Non-pigmented ciliary epithelial cell (primary cell): ENCODE measurements at places on chromosomes 1 and 21.

DNA sequence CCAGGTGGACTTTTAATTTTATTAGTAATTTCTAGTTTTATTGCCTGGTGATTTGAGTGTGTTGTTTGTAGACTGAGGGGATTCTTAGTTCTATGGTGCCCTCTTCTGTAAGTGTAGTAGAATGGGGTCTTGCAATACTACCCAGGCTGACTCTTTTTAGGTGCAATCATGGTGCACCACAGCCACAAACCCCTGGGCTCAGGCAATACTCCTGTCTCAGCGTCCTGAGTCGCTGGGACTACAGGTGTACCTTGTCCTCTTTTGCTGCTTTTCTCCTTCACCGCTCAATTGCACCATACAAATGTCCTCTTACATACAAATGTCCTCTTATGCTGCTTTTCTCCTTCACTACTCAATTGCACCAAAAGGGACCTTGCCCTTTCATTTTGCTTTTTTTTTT lies 43.1 kb downstream of the SCP2 start:
- DNase-seq = no peak

DNA sequence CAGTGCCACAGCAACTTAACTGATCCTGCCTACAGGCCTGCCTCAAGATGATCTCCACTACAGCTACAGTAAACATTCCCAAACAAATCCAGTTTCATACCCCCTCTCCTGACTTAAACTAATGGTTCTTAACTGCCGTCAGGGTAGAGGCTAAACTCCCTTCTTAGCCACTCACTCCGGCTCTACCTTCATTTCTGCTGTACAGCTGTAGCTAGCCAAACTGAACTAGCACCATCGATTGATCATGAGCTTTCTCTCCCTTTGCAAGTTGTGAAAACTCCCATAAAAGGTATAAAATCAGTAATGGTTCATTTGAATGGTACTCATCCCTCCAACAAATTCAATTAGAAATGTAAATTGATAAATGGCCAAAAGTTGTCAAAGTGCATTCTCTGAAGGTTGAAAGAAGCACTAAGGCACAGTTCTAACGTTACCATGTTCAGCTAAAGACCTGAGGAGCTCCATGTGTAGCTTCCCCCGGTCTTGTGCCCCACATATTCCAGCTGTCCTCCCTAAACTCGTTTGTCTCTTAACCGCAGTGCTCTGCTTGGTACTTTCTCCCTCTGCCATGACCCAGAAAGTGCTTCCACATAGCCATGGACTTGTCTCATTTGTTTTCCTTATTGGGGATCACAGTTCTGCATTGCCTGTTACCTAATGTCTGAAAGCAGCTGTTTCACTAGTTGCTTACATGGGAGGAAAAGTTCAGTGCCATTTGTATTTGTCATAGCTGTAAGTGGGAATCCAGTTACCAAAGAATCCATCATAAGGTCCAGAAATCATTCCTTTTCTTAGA lies 49.8 kb downstream of the DHX9 start:
- DNase-seq = peak; percentile 26

DNA sequence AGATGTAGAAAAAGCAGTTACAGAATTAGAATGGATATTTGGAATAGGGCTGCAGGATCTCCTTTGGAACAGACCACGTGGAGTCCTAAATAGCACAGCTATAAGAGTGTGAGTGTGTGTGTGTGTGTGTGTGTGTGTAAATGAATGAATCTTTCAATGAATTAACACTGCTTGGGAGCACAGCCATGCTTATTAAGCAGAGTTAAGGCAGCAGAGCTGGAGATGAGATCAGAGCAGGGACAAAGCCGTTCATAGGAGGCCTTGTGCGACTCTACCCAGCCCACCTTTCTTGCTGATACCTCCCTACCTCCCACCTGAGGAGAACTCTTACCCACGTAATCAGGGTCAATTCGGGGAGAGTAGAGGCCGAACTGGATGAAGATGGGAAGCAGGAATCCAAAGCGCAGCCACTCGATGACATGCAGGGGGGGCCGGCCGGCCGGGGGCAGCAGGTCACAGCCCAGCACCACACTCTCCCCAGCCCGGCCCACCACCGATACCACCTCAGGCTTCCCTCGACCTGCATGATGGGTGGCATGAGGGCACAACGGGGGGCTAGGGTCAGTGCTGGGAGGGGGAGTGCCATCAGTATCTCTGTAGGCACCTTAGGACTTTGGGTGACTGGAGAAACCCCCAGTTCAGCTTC lies 2.7 kb downstream of the IGSF9 start:
- no peak for DNase-seq

DNA sequence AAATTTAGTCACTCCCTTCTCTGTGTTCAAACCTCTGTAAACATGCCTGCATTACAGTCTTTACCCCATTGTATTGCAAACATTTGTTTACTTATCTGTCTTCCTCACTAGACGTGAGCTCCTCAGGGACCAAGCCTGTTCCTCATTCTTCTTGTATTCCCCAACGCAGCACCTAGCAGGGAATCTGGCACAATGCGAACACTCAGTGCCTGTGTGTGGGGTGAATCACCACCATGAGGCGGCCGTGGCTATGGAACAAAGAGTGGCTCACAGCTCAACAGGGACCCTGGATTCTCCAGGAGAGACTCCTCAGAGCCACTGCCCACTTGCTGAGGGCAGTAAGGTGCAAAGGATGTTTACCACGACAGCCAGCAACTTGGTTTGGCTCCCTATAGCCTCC lies 95.9 kb downstream of the DDX20 start:
- no peak for DNase-seq
